ENCODE measurements at places on chromosomes 2 and 18.
A peak's percentile ranks its signal among the peaks of the same experiment; 100 is the strongest.

- no peak for DNase-seq
These were observed 395.3 kb downstream of the LPIN1 start for GRCh38 chr2:12141618-12142258.

GRCh38 chr2:19895535-19895934 lies 6.2 kb downstream of the TTC32 start:
- peak; percentile 19 for DNase-seq

DNA sequence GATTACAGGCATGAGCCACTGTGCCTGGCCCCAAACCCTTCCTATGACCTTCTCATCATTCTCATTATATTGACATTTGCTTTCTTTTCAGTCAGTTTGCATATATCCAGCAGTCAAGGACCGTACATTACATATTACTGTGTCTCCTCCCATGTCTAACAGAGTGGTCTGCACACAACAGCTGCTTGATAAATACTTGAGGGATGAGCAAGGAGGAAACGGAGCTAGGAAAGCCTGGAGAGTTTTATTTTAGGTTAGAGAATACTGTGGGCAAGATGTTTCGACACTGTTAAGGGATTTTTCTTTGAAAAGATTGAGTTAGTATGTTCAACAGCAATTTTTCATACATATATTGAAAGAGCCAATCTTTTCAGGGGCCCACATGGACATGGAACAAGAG lies 76.2 kb upstream of the CHRNA1 start:
- DNase-seq, result no peak

GRCh38 chr2:237429753-237430152 lies 15.8 kb upstream of the COL6A3 start:
- no peak for DNase-seq

GRCh38 chr2:100957996-100958653 lies 44.0 kb upstream of the RPL31 start:
- DNase-seq, result no peak

DNA sequence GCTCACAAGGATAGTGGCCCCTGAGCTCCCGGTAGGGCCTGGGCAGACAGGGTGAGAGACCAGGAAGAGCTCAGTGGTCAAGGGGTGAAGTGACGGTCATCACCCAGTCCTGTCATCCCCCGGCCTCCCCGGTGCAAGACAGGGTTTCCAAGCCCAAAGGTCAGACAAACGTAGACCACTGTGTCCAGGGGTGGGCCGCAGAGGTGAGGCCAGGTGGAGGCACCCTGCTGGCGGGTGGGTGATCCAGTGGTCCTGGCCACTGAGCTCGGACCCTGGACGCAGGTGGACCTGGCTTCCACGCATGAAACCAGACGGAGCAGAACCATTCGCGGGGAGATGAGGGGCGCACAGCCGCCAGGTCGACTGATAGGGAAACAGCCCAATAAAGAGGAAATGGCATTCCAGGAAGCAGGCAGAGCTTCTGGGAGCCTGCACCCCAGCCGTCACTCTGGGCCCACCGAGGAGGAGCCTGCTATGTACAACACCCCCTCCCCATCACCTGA lies 14.4 kb upstream of the SNED1 start:
- no peak for DNase-seq
